ENCODE measurements at places on chromosomes 7 and 10. TPM values are rescaled to one million over a fixed set of nuclear protein-coding genes. Genes with fewer than 3 reads are reported as not detected.

DNA sequence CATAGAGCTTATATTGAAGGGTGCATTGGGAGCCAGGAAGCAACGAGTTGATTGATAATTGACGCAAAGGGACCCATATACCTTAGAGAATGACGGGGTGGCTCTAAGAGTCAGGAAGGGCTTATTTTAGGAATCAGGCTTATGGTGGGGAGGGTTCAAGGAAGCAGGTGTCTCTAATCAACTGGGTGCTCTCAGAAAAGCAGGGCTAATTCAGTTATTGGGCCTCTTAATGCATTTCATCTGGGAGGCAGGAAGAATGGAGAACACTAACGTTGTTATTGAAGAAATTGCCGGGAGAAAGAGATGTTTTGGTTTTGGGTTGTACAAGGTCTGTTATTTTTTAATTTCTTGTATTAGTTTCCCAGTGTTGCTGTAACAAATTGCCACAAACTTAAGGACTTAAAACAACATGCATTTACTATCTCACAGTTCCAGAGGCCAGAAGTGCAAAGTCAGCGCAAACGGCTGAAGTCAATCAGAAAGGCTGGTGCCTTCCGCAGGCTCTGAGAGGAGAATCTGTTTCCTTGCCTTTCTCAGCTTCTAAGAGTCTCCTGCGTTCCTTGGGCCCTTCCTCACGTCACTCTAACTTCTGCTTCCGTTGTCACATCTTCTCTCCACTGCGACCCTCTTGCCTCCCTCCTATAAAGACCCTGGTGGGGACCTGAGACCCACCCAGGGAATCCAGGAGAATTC is 328.4 kb upstream of the C7orf33 start:
- ATAC-seq: peak; percentile 42

- no peak for ATAC-seq
These were observed 96.2 kb downstream of the RTKN2 start for GRCh38 chr10:62172465-62172864.

- ATAC-seq: peak; percentile 84
These were observed 103.4 kb upstream of the ELMO1 start for GRCh38 chr7:37552030-37552429.

DNA sequence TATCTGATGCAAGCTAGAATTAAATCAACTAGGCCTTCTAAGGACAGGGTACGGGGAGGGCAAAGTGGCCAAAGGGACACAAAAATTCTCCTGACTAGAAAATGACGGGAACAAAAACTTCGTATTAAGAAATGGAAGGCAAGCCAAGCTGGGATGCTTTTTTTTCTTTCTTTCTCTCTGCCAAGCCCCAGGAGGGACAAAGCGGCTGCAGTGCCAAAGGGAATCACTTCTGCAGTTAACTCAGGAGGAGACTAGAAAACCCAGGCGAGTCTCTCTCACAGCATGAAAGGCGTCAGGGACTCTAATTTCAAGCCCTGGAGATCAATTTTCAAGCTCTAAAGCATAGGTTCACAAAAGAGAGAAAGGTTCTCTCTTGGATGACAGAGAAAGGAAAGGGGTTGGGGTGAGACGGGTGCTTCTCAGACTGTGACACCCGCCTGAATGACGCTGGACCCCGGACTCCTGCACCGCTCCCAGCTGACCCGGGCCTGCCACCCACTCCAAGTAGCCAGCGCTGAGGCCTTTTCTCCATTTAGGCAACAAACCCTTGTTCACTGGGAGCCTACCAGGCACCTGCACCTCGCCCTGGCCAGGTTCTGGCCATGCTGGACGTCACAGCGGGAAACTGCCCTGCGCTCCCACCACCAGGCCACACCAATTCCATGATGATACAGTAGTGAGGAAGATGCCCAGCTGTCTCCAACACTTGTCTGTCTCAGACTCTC is 56.5 kb downstream of the KIAA1549 start:
- ATAC-seq: no peak

DNA sequence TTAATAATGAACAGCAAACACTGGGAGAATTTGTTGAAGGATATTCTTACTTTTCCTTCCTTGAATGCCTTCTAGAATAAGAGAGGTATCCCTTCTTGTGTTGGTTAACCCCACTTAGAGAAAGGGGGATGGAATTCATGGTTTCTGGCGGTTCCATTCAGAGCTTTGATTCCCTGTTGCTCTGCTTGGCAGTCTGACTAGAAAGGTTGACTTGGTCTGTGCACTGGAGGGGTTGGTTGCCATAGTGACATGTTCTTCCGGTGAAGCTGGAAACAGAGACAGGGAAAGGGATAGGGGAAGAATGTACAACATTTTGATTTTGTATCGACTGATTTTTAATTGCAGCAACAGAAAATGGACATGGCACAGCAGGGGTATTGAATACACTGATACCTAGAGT is 2.5 kb downstream of the TMEM178B start:
- ATAC-seq: no peak

DNA sequence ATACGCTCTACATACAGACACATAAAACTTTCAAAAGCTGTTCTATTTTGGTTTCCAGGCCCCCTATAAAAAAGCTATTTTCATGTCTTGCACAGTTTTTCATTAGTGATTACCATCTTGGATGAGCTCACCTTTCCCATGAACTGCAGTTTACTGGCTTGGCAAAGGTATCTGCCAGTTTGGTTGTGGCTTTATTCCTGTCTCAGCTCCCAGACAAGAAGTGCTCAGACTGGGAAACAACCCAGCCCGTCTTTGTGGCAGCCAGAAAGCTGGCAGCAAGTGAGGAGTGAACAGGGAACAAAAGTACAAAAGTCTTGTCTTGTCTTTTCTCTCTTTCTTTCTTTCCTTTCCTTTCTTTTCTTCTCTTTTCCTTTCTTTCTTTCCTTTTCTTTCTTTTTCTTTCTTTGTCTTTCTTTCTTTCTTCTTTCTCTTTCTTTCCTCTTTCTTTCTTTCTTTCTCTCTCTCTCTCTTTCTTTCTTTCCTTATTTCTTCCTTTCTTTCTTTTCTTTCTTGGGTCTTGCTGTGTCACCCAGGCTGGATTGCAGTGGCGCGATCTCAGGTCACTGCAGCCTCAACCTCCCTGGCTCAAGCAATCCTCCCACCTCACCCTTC is 138.8 kb downstream of the CFAP58 start:
- ATAC-seq: no peak

- ATAC-seq: peak; percentile 25
These were observed 66.1 kb upstream of the JCAD start for GRCh38 chr10:30125496-30125895.

- ATAC-seq: peak; percentile 48
These were observed 52.7 kb downstream of the RBM17 start for GRCh38 chr10:6141296-6142151.

DNA sequence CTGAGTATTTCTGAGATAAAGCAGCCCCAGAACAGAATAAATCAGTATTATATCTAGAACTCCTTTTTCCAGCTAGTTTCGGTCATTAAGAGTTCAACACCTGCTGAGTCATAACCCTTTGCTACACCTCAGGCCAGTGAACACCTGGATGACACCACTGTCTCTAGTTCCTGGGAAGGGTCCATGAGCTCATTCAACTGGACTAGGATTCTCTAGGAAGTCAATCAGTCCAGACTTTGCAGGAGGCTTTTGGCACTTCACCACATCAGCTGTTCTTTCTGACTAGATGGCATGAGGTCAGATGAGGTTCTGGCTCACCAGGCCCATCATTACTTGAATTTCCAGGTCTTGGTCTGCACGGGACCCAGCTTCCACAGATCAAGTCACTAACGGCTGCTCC is 11.7 kb downstream of the SLC39A12 start:
- ATAC-seq: no peak

- no peak for ATAC-seq
These were observed 9.0 kb upstream of the MAFK start for GRCh38 chr7:1521456-1521855.

GRCh38 chr10:77004917-77005564 is 632.6 kb downstream of the KCNMA1 start:
- peak; percentile 70 for ATAC-seq

DNA sequence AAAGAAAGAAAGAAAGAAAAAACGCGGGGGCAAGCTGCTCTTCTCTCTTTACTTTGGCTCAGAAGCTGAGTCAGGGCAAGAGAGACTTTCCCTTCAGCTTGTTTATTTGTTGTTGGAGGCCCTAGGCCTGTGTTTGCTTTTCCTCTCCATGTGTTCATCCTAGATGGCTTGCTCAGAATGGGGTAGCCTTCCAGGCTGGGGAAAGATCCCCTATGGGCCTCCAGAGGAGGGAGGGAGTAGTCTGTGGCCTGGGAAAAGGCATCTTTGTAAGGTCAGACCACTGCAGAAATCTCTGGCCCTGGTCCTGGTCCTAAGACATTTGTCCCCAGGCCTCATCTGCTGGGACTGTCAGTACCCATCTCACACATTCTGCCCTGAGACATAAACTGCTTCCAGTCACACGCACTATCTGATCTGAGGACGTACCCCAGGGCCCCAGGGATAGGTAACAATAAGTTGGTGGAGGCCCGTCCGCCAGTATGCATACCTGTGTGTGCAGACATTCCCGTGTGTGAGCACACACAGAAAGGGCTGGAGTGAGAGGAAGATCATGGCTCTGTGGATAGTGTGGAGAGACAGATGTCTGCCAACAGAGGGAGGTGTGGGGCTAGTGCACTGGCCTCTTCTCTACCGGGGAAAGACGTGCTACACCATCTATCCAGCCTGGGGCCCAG is 4.9 kb upstream of the SCD start:
- peak; percentile 13 for ATAC-seq

- ATAC-seq: no peak
These were observed 387.1 kb downstream of the INHBA start for GRCh38 chr7:41315764-41316163.

CTAGE6 gene
- 0.20 TPM for total RNA-seq

HOXA9 gene
- total RNA-seq: 1.4 TPM

VGF gene
- total RNA-seq: 26.4 TPM

CYP26C1 gene
- total RNA-seq: 0.11 TPM

NUTM2D gene
- 8.7 TPM for total RNA-seq

VSTM4 gene
- total RNA-seq: 1.8 TPM

PNLIPRP3 gene
- 0.16 TPM for total RNA-seq

H2BK1 gene
- total RNA-seq: not detected
